ENCODE measurements at places on chromosomes 7 and 10. TPM values are rescaled to one million over a fixed set of nuclear protein-coding genes. Genes with fewer than 3 reads are reported as not detected.

DNA sequence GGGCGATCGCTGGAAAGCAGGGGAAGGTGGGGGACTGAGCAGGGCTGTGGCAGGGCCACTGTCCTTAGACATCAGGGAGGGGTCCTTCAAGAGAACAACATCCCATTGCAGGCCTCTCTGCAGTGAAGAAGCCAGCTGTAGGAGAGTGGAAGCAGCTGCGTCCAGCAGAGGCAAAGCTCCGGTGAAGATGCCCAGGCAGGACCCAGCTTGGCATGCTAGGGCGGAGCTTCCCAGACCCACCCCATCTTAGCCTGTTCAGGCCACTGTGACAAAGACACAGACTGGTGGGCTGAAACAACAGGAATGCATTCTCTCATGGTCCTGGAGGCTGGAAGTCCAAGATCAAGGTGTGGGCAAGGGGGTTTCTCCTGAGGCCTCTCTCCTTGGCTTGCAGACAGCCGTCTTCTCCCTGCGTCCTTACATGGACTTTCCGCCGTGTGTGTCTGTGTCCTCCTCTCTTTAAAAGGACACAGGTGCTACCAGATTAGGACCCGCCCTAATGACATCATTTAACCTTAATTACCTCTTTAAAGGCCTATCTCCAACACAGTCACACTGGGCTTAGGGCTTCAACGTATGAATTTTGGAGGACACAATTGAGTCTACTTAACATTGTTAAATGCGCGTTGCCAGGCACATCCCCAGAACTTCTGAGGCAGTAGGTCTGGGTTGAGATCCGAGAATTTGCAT, 178.1 kb upstream of the GRB10 start:
- DNase-seq = no peak

DNA sequence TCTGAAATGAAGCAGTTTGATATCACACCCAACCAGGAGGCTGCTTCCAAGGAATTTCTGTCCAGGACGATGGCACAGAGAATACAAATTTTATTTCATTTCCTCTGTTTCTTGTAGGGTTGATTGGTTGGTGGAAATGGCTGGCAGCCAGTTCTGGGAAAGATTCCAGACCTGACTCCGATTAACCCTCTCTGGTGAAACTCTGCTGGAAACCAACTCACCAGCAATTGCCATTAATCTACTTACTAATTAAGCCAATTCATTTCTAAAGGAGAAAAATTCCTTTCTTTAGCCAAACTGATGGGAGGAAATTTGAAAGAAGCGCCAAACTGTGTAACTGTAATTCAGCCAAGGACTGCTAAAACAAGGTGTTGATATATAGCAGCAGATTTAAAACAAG, 10.7 kb downstream of the PTF1A start:
- no peak for DNase-seq

- no peak for DNase-seq
These were observed 20.8 kb upstream of the RAB18 start for GRCh38 chr10:27482984-27483956.

DNA sequence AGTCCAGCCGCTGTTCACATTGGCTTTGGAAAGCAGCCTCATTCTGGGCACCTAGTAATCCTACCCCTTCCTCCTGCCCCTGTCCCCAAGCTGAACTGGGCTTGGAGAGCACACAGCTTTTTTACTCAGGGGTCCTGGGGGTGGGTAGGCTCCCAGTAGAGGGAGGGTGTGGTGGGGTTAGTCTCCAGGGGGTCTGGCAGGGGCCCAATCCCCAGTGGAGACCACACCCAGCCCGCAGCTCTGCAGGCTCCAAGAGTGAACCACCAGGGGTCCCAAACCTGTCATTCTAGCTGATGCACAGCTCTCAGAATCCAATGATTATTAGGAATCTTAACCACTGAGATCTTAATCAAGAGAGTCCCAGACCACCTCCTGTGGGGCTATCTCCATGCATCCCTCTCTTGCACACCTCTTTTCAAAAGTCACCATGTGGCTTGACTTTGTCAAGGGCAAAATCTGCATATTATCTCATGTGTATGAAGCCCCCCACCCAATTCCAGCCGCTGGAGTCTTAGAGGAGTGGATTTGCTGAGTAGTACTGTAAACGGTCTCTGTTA, 2.7 kb downstream of the HOXA11 start:
- no peak for DNase-seq

VAX1 gene
- not detected for total RNA-seq

DNA sequence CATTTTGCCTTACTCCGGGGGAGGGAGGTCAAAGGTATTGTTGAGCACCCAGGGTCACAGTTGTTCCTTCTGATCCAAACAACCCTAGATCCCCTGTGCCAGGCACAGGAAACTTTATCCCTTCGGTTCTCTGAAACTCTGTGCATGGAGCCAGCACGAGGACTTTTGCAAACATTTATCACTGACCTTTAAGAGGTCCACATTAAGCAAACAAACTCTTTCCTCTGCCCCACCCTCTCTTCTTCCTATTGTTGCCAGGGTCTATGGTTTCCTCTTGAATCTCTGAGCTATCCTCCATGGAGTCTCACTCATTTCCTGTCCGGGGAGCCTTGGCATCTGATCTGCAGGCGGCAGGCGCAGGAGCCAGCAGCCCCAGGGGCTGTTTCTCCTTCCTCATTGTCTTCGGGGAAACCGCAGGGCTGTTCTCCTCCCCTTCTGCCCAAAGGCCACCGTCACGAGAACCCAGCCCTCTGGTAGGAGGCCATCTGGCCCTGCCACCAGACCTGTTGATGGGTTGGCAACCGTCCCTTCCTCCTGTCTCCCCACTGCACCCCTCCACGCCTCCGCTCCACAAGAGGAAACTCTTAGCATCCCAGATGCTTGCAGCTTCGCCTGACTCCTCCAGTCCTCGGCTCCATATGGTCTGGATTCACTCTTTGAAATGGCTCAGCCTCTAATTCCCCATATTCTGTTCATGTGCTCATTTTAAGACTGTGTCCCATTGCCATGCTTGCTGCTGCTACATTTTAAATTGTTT, 327.3 kb upstream of the NRP1 start:
- DNase-seq = peak; percentile 100

GRCh38 chr10:104218751-104219150, 13.4 kb downstream of the CFAP43 start:
- no peak for DNase-seq

DNA sequence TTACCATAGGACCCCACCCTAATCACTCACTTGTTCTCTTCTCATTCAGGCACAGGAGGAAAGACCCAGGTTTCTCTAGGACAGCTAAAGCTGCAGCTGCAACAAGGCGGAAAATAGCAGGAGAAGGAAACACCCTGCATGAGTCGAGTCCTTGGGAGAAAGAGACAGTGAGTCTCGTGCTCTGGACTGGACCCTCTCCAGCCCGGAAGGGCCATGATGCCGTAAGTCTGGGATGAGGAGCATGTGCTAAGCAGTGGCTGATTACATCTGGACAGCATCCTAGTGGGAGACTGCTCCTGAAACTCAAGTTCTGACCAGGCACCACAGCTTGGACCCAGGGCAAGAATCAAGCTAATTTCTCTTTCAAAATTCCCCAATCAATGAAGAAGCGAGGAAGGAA, 39.4 kb downstream of the FBXW4 start:
- DNase-seq = no peak

SPDYE2 gene
- total RNA-seq = not detected

GRCh38 chr7:98254951-98255610, 3.0 kb upstream of the TECPR1 start:
- DNase-seq = no peak

DNA sequence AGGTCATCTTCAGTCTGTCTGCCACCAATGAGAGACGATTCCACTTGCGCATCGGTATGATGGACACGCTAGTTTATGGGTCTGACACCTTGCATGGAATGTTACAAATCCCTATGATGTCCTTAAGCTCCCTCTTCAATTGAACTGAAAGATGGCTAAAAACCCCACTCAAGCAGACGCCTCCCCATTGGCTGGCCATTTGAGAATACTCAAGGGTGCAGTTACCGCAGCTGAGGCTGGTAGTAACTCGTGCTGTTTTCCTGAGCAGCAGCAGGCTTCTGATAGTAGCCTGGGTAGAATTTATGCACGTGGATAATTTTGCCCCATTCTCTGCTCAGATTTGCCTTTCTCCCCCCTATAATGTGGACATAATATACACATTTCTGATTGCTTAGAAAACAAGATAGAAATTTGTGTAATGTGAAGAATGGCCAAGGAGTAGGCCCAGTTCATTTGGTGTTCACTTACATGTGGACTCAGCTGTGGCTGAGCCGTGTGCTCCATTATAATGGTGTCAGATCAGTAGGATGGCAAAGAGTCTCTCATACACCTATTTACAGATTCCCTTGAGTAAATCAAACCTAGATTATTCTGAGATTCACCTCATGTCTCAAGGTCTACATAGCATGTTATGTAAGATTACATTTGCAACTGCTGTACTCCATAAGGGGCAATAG, 142.8 kb downstream of the HIBADH start:
- DNase-seq = no peak

HUS1 gene
- 22.0 TPM for total RNA-seq

GRCh38 chr10:119496273-119496672, 46.2 kb downstream of the RGS10 start:
- DNase-seq = peak; percentile 64

STK31 gene
- total RNA-seq = not detected

ZNF775 gene
- total RNA-seq = 3.4 TPM

GRCh38 chr10:69897432-69897831, 95.7 kb downstream of the COL13A1 start:
- no peak for DNase-seq

DNA sequence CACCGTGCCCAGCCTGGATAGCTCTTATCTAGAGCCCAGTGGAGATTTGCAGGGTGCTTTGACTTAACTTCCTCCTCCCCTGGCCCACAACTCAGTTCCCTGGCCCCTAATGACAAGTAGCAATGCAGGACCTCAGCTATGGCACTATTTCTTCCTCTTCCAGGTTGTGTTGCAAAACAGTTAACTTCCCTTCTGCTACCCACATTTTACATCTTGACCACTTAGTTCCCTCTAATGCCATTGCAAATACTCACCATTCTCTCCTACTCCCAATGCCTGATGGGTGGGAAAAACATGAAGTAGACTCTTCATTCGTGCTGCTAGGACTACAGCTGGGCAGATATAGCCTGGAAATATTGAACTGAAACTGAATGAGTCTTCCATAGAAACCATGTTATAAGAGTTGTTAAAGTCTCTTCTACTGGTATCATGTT, 39.1 kb upstream of the FGL2 start:
- no peak for DNase-seq

- DNase-seq = no peak
These were observed 221.9 kb upstream of the SEMA3C start for GRCh38 chr7:81140775-81141174.

GPNMB gene
- 146 TPM for total RNA-seq

DNA sequence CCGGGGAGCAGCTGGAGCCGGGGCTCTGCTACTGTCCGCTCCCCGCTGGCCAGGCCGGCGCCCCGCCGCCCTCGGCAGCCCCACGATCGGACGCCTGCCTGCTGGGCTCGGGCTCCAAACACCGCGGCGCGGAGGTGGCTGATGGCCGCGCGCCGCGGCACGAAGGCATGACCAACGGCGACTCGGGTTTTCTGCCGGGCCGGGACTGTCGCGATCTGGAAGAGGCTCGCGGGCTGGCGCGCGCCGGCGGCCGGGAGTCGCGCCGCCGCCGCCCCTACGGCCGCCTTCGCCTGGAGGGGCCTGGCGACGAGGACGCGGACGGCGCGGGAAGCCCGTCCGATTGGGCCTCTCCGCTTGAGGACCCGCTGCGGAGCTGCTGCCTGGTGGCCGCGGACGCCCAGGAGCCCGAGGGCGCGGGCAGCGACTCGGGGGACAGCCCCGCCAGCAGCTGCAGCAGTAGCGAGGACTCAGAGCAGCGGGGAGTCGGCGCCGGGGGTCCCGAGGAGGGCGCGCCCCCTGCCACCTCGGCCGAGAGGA, 570 bp downstream of the TBC1D12 start:
- DNase-seq = peak; percentile 45

DNA sequence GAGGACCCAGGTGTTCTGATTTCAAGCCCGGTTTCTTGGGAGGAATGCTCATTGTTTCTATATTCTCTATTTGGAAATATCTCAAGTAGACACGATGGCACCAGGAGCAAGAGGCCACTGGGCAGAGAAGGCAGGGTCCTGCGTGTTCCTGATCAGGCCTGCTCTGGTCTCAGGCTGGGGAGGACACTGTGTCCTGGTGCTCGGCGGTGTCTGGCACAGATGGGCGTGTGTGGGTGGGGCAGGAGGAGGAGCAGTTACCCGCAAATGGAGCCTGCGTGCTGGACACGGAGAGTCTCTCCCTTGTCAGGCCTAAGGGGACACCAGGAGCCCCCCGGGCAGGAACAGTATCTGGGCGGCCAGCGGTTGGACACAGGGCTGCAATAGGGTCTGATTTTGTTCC, 25.9 kb upstream of the GOLGA7B start:
- no peak for DNase-seq

NUDT1 gene
- total RNA-seq = 131 TPM

PLA2G12B gene
- total RNA-seq = not detected

DNA sequence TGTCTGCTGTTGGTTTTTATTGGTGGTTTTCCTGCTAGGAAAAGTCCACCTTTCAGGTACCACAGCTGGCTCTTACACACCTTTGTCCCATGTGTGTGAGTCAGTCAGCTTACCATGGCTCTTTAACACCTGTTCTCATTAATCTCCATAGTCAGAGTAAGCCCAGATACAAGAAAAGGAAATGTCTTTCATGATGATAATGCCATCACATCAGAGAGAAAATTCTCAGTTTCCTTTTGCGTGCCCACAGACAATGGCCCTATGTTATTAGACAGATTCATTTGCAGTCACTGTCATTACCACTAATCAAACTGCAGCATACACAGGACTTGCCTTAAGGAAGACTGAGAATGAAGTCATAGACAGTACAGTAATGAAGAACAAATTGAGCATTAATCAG, 1583.6 kb upstream of the LRRTM3 start:
- DNase-seq = peak; percentile 28

EBF3 gene
- total RNA-seq = 2.5 TPM

RADIL gene
- not detected for total RNA-seq

Measured in RPMI7951 (cell line).